ENCODE measurements at places on chromosomes 7 and 10.

DNA sequence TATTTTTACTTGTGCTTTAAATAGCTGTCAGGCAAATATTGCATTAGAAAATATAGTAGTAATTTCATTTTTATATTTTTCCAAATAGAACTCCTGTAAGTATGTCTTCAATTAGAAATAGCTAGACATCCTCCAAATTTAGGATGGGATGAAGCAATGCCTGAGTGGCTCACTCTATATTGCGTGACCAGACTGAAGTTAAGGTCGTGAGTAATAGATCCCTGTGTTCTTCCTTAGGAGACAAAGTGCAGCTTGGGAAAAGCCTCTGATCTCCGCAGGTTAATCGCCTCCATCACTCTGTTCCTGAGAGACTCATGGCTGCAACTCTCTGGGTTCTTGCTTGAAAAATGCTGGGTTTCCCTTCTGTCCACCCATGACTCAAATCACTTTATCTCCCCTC lies 484.8 kb upstream of the ANKRD30A start:
- no peak for DNase-seq

DNA sequence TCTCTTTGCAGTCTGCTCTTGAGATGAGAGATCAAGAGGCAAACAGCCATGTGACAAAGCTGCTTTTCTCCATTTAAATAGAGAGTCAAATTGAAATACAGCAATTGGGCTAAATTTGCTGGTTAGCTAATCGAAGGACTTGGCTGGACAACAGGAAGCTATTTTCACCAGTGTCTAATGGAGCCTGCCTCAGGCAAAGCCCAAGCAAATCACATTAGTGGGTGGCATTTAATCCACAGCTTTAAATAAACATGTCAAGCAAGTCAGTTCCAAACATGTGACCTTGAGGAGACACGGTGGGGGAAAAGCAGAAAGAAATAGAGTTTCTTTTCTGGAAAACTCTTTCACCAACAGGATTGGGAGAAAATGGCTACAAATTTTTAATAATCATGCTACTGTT lies 180.5 kb upstream of the AOAH start:
- no peak for DNase-seq

DNA sequence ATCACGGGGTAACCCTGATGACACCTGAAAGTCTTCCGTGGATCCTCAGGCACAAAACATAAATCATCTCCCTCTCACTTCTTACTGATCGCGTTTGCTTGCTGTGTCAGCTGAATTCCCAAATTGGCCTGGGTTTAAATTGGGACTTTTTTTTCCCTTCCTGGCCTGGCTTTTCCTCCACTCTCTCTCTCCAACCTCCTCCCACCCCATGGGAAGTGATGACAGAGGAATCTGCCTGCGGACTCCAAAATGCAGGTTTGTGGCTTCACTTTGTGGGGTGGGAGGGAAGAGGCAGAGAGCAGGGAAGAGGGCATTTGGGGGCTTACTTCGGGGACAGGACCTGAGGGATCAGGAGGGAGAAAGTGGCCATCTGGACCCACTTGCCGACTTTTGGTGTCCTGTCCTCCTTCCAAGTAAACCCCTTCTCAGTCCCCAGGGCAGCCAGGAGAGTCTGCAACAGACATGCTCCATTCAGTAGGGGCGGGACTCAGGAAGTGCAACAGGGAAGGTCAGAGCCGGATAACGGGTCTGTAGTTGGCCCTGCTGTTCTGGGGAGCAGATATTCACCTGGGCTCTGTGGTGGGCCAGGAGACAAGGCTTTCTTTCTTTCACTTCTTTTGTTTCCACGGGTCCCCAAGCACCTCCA lies 172.7 kb downstream of the PLXNA4 start:
- DNase-seq: no peak

- DNase-seq: no peak
These were observed 56.2 kb upstream of the A1CF start for GRCh38 chr10:50941629-50942028.

DNA sequence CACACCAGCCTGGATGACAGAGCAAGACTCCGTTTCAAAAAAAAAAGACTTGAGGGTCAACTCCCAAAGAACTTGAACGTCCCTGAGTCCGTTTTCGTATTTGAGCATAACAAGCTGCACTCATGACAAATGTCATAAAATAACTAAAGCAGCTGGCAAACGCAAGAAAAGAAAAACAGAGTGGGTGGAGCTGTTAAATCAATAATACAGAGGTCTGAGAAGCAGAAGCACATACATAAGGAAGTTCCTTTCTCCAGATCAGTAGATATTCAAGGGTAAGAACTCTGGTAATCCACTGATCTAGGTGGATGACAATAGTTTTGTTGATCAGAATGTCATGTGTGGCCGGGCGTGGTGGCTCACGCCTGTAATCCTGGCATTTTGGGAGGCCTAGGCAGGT lies 150.1 kb downstream of the FAM107B start:
- no peak for DNase-seq

DNA sequence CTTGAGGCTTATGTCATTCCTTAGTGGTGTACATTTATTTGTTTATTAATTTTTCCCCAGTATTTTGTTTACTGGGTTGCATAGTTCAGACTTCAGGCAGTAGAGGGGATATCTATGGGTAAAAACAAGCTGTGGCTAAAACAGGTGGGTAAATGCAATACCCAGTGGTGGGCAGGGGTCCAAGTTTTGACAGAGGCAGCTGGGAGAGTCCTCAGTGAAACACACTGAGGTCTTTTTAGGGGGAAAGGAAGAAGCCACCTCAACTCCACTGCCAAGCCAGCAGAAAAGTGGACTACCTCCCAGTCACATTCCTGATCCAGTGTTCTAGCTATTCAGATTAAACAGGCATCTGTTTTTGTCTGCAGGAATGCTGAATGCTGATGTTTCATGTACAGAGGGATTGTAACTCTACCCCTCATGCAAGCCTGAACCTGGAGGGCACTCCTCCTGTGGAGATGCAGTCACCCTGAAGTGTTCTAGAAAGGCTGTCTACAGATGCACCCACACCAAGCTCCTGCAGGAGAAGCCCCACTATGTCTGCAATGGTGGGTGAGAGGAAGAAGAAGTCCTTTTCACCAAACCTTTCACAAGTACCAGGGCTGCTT lies 757.8 kb downstream of the INHBA start:
- no peak for DNase-seq
